ENCODE measurements at places on chromosomes 16 and 17.

DNA sequence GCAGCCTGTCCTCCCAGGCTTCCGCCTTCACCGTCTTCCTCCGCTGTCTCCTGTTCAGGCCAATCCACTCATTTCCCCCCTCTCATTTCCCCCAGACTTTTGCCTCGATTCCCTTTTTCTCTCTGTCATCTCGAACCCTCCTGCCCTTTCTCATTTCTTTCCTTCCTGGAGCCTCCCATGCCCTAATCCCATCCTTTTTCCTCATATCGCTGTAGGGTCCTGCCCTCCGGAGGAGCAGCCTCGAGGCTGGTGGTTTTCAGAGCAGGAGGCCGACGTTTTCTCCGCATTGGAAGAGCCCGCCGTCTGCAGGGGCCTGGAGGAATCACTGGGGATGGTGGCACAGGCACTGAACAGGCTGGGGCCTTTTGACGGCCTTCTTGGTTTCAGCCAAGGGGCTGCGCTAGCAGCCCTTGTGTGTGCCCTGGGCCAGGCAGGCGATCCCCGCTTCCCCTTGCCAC is 597 bp downstream of the OVCA2 start:
- DNase-seq: peak; percentile 44

DNA sequence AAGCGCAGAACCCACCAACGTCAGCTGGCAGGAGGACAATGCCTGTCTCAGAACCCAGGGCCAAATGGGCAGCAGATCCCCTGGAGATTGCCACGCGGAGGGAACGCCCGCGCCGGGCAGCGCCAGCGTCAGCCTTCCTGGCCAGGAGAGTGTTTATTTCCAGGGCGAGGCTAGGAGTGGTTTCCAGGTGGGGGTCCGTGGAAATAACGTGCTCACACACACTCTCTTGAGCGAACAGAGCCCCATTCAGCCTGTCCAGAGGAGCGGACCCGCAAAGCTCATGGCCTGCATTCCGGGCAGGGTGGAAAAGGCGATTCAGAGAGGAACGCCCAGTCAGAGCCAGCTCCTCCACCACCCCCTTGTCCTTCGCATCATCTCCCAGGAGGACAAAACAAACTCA is 40.3 kb downstream of the SDK2 start:
- DNase-seq: no peak

- DNase-seq: no peak
Observed at GRCh38 chr17:68577497-68577821, 23.7 kb downstream of the FAM20A start.

DNA sequence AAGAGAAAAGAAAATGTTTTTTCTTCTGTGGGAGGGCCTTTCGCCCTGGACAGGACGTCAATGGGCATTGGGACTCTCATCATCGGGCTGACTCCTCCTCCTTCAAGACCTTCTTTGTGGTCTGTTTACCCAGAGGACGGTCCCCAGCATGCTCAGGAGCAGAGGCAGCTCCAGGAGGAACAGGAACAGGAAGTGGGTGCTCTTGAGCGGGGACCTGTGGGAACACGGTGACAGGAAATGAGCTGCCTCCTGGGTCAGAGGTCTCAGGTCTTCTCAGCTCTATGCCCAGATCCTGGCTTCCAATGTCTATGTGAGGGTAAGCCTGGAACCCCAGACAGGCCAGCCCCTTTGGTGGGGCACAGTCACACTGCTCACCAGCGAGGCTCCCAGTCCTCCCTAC is 12.2 kb downstream of the CD300LD start:
- DNase-seq: no peak

Measured in NCI-H69 (cell line).